Activated CD4-positive, alpha-beta memory T cell treated with anti-CD3 and anti-CD28 coated beads for 36 hours (primary cell): ENCODE measurements at places on chromosomes 6 and 20. TPM values are rescaled to one million over a fixed set of nuclear protein-coding genes. Genes with fewer than 3 reads are reported as not detected.

The SIRPB2 gene
- total RNA-seq, result not detected

The ULBP3 gene
- total RNA-seq, result not detected

DNA sequence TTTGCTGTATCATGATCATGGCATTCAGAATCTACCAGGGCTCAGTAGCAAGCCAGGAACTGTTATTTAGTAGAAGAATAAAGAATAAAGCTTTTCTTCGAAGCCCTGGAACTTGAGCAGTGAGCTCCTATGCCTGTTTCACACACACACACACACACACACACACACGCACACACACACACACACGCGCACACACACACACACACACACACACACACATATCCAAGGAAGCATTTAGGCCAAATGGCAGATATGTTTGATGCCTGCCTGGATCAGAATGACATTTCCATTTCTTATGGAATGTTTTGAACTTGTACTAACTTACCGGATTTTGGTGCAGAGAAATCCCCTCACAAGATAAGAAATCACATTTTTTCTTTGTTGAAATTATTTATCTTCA, 35.5 kb downstream of the RPP21 start:
- DNase-seq, result no peak
- H3K4me3 ChIP-seq, result no peak overlapping the region
- H3K27me3 ChIP-seq, result peaks cover 41% of the 10 kb centered on the region
- H3K27ac ChIP-seq, result no peak overlapping the region
- no peaks in the 10 kb centered on the region for H3K36me3 ChIP-seq

GRCh38 chr20:32352121-32352720, 5.9 kb upstream of the ASXL1 start:
- H3K4me3 ChIP-seq, result no peak overlapping the region
- no peaks in the 10 kb centered on the region for H3K27me3 ChIP-seq
- no peak for DNase-seq
- no peak overlapping the region for H3K27ac ChIP-seq
- peaks cover 32% of the 10 kb centered on the region for H3K4me1 ChIP-seq

DNA sequence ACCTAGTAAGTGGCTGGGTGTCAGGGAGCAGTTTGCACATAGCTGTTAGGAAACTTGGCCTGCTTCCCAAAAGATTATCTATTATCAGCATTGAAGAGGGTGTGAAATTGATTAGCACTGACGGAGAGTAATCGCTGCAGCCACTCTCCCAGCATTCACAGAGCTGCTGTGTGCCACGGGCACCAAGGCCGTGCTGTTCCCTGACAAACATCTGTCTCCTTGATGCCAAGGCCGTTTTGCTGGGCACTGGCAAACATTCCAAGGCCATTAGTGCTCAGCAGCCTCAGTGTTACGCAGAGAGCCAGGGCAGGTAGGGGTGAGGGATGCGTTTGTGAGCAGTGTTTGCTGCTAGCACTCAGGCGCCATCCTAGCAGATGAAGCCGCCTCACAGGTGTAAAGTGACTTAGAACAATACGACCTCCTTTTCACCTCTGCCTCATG, 57.7 kb upstream of the VSTM2L start:
- no peaks in the 10 kb centered on the region for H3K27me3 ChIP-seq
- H3K4me3 ChIP-seq, result no peak overlapping the region
- peaks cover 26% of the 10 kb centered on the region for H3K36me3 ChIP-seq
- H3K27ac ChIP-seq, result no peak overlapping the region
- no peak for DNase-seq
- no peaks in the 10 kb centered on the region for H3K4me1 ChIP-seq
